Keratinocyte (primary cell): ENCODE measurements at places on chromosomes 4 and X.

DNA sequence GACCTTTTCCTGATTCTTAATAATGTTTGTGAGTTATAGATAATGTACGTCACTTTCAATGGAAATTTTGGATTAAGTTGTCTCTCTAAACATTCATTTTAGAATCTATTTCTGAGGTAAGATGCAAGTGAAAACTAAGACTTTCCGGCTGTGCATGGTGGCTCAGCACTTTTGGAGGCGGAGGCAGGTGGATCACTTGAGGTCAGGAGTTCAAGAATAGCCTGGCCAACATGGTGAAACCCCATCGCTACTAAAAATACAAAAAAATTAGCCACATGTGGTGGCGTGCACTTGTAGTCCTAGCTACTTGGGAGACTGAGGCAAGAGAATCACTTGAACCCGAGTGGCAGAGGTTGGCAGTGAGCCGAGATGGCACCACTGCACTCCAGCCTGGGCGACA lies 524.6 kb upstream of the SLIT2 start:
- no peaks in the 10 kb centered on the region for H3K27me3 ChIP-seq
- no peak overlapping the region for H3K4me3 ChIP-seq
- H3K4me1 ChIP-seq: no peaks in the 10 kb centered on the region
- DNase-seq: no peak
- no peak overlapping the region for H3K27ac ChIP-seq

DNA sequence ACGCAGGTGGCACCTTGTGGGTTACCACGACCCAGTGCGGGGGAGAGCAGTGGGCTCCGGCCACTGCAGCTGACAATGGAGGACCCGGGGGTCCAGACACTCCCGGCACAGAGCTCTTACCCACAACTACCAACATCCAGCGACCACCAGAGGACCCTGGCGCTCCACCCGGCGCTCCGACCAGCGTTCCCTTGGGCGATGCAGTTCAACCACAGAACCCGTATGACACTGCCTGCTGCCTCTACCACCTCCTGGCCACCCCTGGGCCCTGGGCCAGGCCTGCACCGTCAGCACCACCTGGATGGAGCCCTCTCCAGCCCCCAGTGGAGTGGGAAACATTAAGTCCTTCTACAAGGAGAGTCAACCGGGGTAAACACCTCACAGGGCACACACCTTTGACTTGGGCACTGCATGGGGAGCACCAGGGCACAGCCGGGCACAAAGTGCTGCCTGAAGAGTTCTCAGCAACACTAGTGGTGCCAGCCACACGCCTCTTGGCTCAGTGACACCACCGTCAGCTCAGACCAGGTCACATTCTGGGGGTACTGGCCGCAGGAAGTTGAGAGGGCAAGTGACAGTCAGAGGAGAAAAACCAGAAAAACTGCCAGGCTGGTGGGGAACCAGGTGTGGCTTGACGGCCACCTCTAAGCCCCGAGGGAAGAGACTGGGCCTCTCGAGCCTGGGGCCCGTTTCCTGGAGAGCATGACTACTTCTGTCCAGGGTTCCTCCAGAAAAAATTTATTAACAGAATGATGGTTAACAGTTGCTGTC lies 2.6 kb downstream of the CTBP1 start:
- H3K36me3 ChIP-seq: peaks cover 3% of the 10 kb centered on the region
- no peak overlapping the region for H3K27ac ChIP-seq
- no peaks in the 10 kb centered on the region for H3K27me3 ChIP-seq
- no peak for DNase-seq
- peaks cover 28% of the 10 kb centered on the region for H3K4me1 ChIP-seq
- H3K4me3 ChIP-seq: peak overlapping the region; percentile 95

- peak overlapping the region; percentile 30 for H3K27ac ChIP-seq
- no peak overlapping the region for H3K4me3 ChIP-seq
- no peaks in the 10 kb centered on the region for H3K4me1 ChIP-seq
- no peaks in the 10 kb centered on the region for H3K27me3 ChIP-seq
- DNase-seq: no peak
Measured at GRCh38 chrX:124348182-124348581, 1.8 kb downstream of the SH2D1A start.

DNA sequence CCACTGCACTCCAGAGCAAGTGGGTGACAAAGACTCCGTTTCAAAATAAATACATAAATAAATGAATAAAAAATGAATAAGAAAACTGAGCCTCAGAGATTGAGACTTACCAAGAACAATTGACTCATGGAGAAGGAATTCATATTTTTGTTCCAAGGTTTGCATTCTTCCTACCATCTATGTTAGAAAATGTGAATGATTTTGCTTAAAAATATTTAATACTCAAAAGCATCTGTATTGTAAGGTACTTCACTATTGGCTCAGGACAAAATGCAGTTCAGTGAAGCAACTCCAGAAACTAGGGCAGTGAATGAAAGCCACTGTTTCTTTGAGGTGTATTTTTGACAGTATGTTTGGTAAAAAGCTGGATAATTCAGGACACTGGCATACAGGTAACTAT lies 54.1 kb downstream of the XAGE2 start:
- H3K27me3 ChIP-seq: no peaks in the 10 kb centered on the region
- H3K4me1 ChIP-seq: no peaks in the 10 kb centered on the region
- H3K27ac ChIP-seq: no peak overlapping the region

DNA sequence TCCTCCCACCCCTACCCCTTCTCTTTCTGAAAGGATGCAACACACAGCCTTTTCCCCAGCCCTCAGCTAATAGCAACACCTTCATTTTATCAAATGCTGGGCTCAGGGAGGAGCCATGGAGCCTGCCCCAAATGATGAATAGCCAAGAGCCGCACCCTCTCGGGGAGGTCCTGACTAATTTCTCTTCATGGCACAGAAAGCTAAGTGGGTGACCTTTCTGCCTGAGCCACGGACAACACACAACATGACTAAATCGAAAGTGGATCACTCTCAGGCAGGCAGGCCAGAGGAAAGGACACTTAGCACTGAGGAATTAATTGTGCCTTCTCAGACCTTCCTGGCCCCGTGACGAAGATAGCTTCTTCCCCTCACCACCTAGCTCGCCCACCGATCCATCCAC lies 165.1 kb upstream of the RAI2 start:
- peaks cover 5% of the 10 kb centered on the region for H3K27me3 ChIP-seq
- H3K36me3 ChIP-seq: no peaks in the 10 kb centered on the region
- no peak overlapping the region for H3K27ac ChIP-seq
- H3K4me1 ChIP-seq: no peaks in the 10 kb centered on the region

- H3K27ac ChIP-seq: no peak overlapping the region
- no peak overlapping the region for H3K4me3 ChIP-seq
- no peaks in the 10 kb centered on the region for H3K4me1 ChIP-seq
- no peaks in the 10 kb centered on the region for H3K27me3 ChIP-seq
Measured at GRCh38 chr4:155738548-155738947, 20.3 kb upstream of the GUCY1B1 start.

GRCh38 chr4:99653916-99654315 lies 3.7 kb downstream of the C4orf54 start:
- no peak for DNase-seq
- no peak overlapping the region for H3K4me3 ChIP-seq
- H3K36me3 ChIP-seq: no peaks in the 10 kb centered on the region
- H3K27me3 ChIP-seq: peaks cover 33% of the 10 kb centered on the region

- peaks cover 6% of the 10 kb centered on the region for H3K4me1 ChIP-seq
- no peak for DNase-seq
- no peak overlapping the region for H3K27ac ChIP-seq
- H3K36me3 ChIP-seq: no peaks in the 10 kb centered on the region
- no peaks in the 10 kb centered on the region for H3K27me3 ChIP-seq
- H3K4me3 ChIP-seq: no peak overlapping the region
Measured at GRCh38 chr4:38281371-38282071, 321.3 kb downstream of the PTTG2 start.

DNA sequence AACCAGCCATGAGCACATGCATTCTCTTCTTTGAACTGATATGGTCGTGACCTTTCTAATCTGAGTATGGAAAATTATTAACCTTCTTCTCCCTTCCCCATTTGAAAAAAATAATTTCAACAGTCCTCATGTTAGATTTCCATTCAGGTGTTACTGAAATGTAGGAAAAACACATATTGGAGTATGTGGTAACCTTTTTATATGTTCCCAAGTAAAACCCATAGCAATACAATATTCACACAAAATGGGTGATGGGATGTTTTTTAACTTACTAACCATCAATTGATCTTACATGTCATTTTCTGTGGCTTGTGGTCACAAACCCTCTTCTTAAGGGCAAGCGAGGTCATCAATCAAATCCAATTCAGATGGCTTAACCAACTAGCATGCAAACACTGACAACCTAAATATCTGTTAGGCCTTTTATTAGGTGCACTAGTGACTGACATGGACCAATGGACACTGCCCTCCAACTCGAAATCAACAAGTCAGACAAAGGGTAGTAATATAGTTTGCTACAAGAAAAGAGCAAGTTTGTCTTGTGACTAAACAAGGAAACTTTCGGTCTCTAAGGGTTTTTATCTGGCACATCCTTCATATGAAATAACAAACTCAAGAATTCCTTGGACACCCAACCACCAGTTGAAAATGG lies 74.3 kb downstream of the CAMK2D start:
- H3K27me3 ChIP-seq: no peaks in the 10 kb centered on the region
- H3K4me1 ChIP-seq: no peaks in the 10 kb centered on the region
- DNase-seq: no peak
- no peaks in the 10 kb centered on the region for H3K36me3 ChIP-seq

DNA sequence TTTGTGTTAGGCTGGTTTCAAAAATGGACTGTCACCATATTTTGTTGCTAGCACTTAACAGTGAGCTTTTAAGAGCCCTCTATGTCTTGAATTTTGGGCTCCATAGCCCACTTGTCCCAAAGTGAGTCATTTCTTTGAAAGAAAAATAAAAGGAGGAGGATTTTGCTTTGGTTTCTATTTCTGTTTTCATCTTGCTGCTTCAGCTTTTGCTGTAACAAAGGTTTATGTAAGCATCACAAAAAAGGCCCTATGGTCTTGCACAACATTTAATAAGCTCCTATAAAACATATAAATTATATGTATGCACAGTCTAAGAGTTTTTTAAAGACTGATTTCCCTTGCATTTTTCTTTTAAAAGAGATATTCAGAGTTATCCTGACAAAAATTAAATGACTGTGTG lies 105.2 kb downstream of the PHOX2B start:
- H3K4me3 ChIP-seq: no peak overlapping the region
- H3K4me1 ChIP-seq: no peaks in the 10 kb centered on the region
- H3K36me3 ChIP-seq: no peaks in the 10 kb centered on the region
- H3K27me3 ChIP-seq: peaks cover 13% of the 10 kb centered on the region
- no peak for DNase-seq
- H3K27ac ChIP-seq: no peak overlapping the region

DNA sequence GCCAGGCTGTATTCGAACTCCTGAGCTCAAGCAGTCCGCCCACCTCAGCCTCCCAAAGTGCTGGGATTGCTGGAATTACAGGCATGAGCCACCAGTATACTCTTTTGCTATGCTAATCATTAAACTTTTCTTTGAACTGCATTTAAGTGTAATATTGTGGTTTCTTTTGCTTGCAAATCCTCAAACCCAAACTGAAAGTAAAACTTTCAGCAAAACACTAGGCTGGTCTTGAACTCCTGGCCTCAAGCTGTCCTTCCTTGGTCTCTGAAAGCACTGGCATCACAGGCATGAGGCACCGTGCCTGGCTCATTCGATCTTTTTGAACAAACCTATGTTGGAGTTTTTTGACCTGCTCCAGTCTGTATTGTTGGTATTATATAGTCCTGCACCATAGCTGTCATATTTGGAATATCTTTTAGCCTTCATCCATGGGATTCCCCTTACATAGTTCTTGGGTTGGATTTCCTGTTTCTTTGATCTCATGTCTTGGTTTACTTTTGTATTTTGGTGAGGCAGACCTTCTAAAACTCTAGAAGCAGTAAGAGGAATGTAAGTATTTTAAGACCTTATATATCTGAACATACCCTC lies 34.1 kb downstream of the MOB1B start:
- H3K36me3 ChIP-seq: no peaks in the 10 kb centered on the region
- H3K27ac ChIP-seq: no peak overlapping the region
- no peak overlapping the region for H3K4me3 ChIP-seq
- no peaks in the 10 kb centered on the region for H3K4me1 ChIP-seq

DNA sequence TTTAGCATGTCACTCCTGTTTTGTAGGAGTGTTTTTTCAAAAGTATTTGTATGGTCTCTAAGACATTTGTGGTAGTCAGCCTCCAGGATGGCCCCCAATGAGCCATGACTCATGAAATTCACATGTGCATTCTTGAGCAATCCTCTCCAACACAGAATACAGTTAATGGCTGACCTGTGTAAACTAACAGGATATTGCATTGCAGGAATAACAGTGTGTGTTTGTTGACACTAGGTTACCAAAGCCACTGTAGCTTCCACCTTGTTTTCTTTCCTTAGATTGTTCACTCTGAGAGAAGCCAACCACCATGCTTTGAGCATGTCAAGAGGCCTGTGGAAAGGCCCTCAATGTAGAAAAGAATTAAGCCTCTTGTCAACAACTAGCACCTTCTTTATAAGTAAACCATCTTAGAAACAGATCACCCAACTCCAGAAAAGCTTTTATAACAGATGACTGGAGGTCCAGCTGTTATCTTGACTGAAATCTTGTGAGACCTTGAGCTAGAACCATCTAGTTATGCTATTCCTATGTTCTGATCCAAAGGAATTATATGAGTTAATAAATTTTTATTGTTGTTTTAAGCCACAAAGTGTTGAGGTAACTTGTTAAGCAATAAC lies 28.5 kb downstream of the TBCK start:
- H3K4me1 ChIP-seq: peaks cover 5% of the 10 kb centered on the region
- H3K27ac ChIP-seq: peak overlapping the region; percentile 58
- H3K27me3 ChIP-seq: no peaks in the 10 kb centered on the region
- H3K36me3 ChIP-seq: peaks cover 7% of the 10 kb centered on the region
- DNase-seq: no peak

DNA sequence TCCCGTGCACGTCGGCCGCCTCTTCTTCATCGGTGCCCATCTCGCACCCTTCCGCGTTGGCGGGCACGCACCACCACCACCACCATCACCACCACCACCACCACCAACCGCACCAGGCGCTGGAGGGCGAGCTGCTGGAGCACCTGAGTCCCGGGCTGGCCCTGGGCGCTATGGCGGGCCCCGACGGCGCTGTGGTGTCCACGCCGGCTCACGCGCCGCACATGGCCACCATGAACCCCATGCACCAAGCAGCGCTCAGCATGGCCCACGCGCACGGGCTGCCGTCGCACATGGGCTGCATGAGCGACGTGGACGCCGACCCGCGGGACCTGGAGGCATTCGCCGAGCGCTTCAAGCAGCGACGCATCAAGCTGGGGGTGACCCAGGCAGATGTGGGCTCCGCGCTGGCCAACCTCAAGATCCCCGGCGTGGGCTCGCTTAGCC lies 1.4 kb downstream of the POU4F2 start:
- no peak overlapping the region for H3K27ac ChIP-seq
- H3K4me3 ChIP-seq: no peak overlapping the region
- peaks cover 62% of the 10 kb centered on the region for H3K27me3 ChIP-seq
- DNase-seq: no peak

- H3K27me3 ChIP-seq: peaks cover 10% of the 10 kb centered on the region
- H3K27ac ChIP-seq: no peak overlapping the region
- H3K4me3 ChIP-seq: no peak overlapping the region
- H3K4me1 ChIP-seq: no peaks in the 10 kb centered on the region
- no peaks in the 10 kb centered on the region for H3K36me3 ChIP-seq
Measured at GRCh38 chrX:47620303-47620685, 637 bp upstream of the SYN1 start.
